Ovary (tissue), 10 donors: ENCODE measurements at places on chromosomes 4 and X. TPM values are rescaled to one million over a fixed set of nuclear protein-coding genes. Genes with fewer than 3 reads are reported as not detected.
A peak's percentile ranks its signal among the peaks of the same experiment; 100 is the strongest.

Gene BMP15
- total RNA-seq: not detected

DNA sequence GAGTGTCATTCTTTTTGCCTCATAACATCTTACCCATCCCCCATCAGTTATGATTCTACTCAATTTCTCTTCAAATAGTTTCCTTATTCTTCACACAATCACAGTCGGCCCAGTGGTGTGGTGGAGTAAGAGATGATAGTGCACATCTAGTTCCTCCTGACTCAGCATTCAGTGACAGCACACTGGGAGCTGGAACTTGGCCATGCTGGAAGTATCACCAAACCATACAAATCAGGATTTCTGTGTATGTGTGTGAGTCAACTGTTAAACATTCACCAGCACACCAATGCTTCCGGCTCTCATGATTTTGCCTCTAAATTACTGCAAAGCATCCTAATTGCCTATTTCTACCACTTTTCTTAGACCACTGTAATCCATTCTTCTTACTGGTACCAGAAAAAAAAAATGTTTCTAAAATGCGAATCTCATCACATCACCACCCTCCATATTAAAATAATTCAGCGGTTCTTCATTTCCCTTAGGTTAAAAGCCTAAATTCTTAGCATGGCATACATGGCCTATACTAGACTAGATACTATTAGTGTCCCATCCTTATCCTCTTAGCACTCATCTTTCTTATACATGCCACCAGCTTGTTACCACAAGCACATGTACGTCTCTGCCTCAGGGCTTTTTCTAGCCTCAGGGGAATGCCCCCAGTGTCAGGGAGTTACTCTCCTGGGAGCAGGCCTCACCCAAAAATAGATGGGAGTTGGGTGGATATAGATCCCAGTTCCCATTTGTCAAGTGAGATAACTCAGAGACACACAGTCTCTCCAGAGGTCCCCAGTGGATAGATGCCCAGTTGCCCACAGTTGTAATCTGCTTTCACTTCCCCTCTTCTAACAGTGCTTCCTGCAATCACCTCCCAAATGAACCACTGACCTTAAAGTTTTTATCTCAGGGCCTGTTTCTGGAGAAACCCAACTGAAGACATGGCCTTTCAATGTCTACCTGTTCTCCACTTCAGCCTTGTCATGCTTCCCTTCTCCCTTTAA is 49.2 kb upstream of the DDX53 start:
- DNase-seq: peak; percentile 33

DNA sequence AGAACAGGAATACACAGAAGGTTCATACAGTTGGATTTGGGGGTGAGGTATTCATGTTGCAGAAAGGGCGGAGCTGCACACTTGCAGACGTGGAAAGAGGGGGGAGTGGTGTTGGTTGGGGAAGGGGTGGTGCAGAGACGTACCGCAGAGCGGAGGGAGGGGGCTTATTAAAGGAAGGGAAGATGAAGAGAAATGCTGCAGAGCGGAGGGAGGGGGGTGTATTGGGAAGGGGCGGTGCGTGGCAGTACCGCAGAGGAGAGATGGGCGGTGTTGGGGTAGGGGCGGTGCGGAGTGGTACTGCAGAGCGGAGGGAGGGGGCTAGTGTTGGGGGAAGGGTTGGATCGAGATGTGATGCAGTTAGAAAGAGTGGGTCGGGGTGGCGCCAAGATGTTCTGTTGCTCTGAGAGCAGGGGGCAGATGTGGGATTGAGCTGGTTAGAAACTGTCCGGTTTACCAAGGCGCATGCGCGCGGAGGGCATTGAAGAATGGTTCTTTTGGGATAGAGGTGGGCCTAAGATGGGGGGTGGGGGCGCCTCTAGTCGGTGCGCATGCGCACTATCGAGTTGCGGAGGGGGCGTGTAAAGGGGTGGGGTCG is 900 bp downstream of the TRO start:
- peak; percentile 79 for DNase-seq

Gene RNF212
- 22.7 TPM for total RNA-seq

GRCh38 chr4:86358257-86358656 is 1.6 kb downstream of the MAPK10 start:
- no peak for DNase-seq
